Tibial nerve (tissue), 4 donors: ENCODE measurements at places on chromosomes 11 and 22.

GRCh38 chr11:27473017-27473406 lies 422 bp upstream of the LGR4 start:
- peak overlapping the region; percentile 74 for H3K4me3 ChIP-seq
- no peaks in the 10 kb centered on the region for H3K27me3 ChIP-seq
- H3K4me1 ChIP-seq: no peaks in the 10 kb centered on the region
- H3K36me3 ChIP-seq: no peaks in the 10 kb centered on the region
- DNase-seq: no peak

- no peaks in the 10 kb centered on the region for H3K27me3 ChIP-seq
- H3K36me3 ChIP-seq: no peaks in the 10 kb centered on the region
- peaks cover 21% of the 10 kb centered on the region for H3K4me1 ChIP-seq
These were observed 2.0 kb upstream of the PRDM11 start for GRCh38 chr11:45144126-45145082.

GRCh38 chr11:2715716-2716350 lies 16.0 kb upstream of the KCNQ1OT1 start:
- H3K36me3 ChIP-seq: no peaks in the 10 kb centered on the region
- no peak for DNase-seq
- H3K27ac ChIP-seq: peak overlapping the region; percentile 51

DNA sequence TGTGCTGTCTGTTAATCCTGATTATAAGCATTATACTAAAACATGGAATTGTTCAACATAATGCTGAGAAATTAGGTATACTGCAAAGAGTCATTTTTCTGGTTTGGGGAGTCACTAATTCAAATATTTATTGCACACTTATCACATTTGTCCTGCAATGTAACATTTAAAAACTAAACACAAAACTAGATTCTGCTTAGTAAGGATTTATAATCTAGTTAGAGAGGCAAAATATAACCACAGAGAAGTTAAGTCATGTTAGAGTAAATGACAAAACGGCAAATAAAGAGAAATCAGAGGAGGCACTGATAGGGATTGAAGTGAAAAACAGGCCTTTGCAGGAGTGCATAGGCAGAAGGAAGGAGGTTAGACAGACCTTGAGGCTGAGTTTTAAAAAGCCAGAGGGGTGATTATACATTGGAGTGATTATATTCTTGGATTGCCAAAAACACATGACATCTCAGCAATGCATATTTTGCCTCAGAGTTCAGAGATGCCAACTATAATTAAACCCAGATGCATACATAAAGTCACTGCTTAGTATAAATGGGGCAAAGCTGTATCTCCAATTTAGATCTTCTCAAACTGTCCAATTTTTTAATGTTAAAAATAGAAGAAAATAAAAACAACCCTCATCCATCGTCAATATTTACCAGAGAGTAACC lies 49.7 kb downstream of the CCDC34 start:
- no peaks in the 10 kb centered on the region for H3K4me1 ChIP-seq
- no peaks in the 10 kb centered on the region for H3K36me3 ChIP-seq
- no peak overlapping the region for H3K4me3 ChIP-seq
- no peaks in the 10 kb centered on the region for H3K27me3 ChIP-seq
- no peak for DNase-seq

GRCh38 chr11:7514099-7514591 lies 346 bp downstream of the PPFIBP2 start:
- H3K4me3 ChIP-seq: peak overlapping the region; percentile 77
- peak overlapping the region; percentile 96 for H3K27ac ChIP-seq
- peaks cover 27% of the 10 kb centered on the region for H3K4me1 ChIP-seq
- no peaks in the 10 kb centered on the region for H3K36me3 ChIP-seq

DNA sequence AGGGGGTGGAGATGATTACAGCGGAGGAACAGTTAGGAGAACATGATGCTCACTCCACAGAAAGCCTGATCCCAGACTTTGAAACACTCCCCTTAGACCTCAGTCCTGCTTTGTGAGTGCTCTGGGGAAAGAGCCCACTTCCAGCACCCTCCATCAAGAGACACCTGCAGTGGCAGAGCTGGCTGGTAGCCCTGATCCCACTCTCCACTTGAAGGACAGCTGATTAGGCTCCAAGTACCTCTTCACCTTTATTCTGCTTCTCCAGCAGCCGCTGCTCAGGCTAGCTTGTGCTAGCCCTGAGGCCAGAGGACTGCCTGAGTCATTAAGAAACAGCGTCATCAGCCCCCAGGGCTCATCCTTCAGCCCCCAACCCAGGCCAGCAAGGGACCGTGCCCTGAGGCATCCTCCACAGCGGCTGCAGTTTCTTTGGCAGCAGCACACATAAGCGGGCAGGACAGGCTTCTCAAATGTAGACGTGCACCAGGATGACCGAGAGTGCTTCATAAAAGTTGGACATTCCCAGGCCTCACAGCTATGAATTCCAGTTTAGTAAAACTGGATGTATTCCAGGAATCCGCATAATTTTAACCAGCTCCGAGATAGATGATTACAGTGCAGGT lies 146.0 kb upstream of the TBCEL start:
- H3K27ac ChIP-seq: no peak overlapping the region
- H3K4me1 ChIP-seq: no peaks in the 10 kb centered on the region
- H3K27me3 ChIP-seq: no peaks in the 10 kb centered on the region

DNA sequence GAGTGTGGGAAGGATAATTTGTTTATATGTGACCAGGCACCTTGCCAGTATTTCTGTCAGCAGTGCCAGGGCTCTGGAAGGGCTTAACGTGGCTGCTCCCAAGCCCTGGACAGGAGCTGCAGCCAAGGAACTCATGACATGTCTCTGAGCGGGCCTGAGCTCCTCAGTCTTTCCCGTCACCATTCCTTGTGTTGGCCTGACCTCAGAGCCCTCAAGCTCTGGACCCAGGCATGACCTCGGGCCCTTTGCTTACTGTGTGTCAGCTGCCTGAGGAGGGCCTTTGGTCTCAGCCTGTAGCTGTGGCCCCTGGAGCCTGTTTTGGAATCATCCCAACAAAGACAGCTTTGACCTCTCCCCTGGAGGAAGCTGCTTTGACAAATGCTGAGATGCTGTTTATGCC lies 264.1 kb upstream of the PLET1 start:
- no peak overlapping the region for H3K4me3 ChIP-seq
- peaks cover 17% of the 10 kb centered on the region for H3K4me1 ChIP-seq
- H3K27ac ChIP-seq: no peak overlapping the region
- H3K36me3 ChIP-seq: no peaks in the 10 kb centered on the region
- no peaks in the 10 kb centered on the region for H3K27me3 ChIP-seq

DNA sequence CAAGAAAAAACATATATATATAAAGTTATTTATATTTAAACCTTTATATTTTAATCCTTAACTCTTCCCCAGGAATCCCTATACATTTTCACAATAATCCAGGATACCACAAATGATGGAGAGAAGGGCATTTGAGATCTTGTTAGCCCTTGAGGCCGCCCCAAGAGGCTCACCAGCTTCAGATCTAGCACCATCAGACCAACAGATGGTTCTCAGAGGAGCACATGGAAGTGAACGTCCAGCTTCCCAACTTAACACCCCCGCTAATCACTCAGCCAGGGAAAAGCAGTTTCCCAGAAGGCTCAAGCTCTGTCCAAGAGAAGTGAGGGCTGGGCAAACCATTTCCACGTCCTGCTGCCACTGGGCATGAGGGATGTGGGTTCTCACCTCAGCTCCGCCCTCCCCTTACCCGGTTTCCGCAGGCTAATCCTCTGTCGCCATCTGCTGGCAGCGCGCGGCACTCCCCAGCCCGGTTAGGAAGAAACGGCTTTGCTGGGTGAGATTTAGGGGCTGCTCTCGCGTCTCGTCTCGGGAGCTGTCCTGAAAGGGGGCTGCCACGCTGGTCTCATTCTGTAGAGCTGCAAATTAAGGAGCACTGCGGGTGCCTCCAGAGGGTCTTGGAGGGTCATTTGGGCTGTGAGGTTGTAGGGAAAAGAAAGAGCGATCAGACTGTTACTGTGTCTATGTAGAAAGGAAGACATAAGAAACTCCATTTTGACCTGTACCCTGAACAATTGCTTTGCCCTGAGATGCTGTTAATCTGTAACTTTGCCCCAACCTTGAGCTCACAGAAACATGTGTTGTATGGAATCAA lies 6.8 kb upstream of the FAM111A start:
- H3K36me3 ChIP-seq: peaks cover 10% of the 10 kb centered on the region
- H3K4me1 ChIP-seq: no peaks in the 10 kb centered on the region
- no peak overlapping the region for H3K27ac ChIP-seq
- no peaks in the 10 kb centered on the region for H3K27me3 ChIP-seq
- DNase-seq: peak; percentile 62

GRCh38 chr22:49719046-49719445 lies 108.6 kb downstream of the BRD1 start:
- no peak overlapping the region for H3K27ac ChIP-seq
- peak; percentile 9 for DNase-seq
- no peak overlapping the region for H3K4me3 ChIP-seq
- no peaks in the 10 kb centered on the region for H3K4me1 ChIP-seq

- DNase-seq: no peak
- no peak overlapping the region for H3K4me3 ChIP-seq
- H3K27me3 ChIP-seq: no peaks in the 10 kb centered on the region
These were observed 17.4 kb upstream of the YWHAH start for GRCh38 chr22:31926969-31927368.

GRCh38 chr11:123419731-123420452 lies 10.2 kb upstream of the GRAMD1B start:
- no peaks in the 10 kb centered on the region for H3K36me3 ChIP-seq
- no peak for DNase-seq
- no peaks in the 10 kb centered on the region for H3K4me1 ChIP-seq
- H3K27ac ChIP-seq: no peak overlapping the region

GRCh38 chr11:60717956-60718355 lies 6.6 kb upstream of the MS4A18 start:
- no peaks in the 10 kb centered on the region for H3K36me3 ChIP-seq
- no peak overlapping the region for H3K4me3 ChIP-seq
- DNase-seq: no peak
- H3K27ac ChIP-seq: no peak overlapping the region

GRCh38 chr11:77770629-77771028 lies 49.9 kb downstream of the RSF1 start:
- H3K27ac ChIP-seq: no peak overlapping the region
- no peak for DNase-seq
- no peaks in the 10 kb centered on the region for H3K36me3 ChIP-seq
- H3K27me3 ChIP-seq: no peaks in the 10 kb centered on the region
- peaks cover 7% of the 10 kb centered on the region for H3K4me1 ChIP-seq
- no peak overlapping the region for H3K4me3 ChIP-seq

GRCh38 chr11:65182258-65183170 lies 786 bp downstream of the CAPN1 start:
- peak; percentile 16 for DNase-seq
- peaks cover 40% of the 10 kb centered on the region for H3K4me1 ChIP-seq
- H3K36me3 ChIP-seq: no peaks in the 10 kb centered on the region
- H3K4me3 ChIP-seq: peak overlapping the region; percentile 67

GRCh38 chr11:95641495-95641894 lies 148.1 kb downstream of the FAM76B start:
- H3K27ac ChIP-seq: no peak overlapping the region
- peak; percentile 37 for DNase-seq
- peaks cover 5% of the 10 kb centered on the region for H3K4me1 ChIP-seq
- no peaks in the 10 kb centered on the region for H3K36me3 ChIP-seq
- H3K27me3 ChIP-seq: no peaks in the 10 kb centered on the region

DNA sequence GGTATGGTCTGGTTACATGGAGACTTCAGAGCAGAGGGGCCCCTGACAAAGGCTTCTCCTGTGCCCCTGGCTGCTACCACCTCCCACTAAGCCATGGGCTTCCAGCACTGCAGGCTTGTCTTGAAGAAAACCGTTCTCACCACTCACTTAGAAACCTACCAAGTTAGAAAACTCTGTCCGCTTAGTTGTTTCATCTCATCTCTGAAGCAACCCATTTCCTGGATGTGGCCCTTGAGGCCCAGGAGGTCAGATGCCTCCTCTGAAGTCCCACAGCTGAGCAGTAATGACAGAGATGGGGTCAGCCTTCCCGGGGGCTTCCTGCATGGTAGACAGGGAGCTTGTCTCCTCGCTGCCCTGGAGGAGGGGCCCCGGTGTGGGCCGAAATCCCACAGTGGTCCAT lies 12.9 kb downstream of the CSF2RB start:
- no peak for DNase-seq
- no peak overlapping the region for H3K4me3 ChIP-seq
- H3K27me3 ChIP-seq: no peaks in the 10 kb centered on the region
- H3K27ac ChIP-seq: no peak overlapping the region
- H3K36me3 ChIP-seq: no peaks in the 10 kb centered on the region

DNA sequence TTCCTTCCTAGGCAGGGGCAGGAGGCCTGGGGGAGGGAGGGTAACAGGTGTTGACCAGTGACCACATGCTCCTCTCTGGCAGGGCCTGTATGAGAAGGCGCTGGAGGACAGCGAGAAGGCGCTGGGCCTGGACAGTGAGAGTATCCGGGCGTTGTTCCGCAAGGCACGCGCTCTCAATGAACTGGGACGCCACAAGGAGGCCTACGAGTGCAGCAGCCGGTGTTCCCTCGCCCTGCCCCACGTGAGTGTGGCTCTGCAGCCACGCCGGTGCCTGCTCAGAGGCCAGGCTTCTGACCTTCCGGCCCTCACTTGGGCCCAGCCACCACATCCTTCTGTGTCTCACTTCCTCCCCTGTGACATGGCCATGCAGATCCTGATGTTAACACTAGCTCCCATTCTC lies 25.8 kb downstream of the ZC3H7B start:
- no peaks in the 10 kb centered on the region for H3K36me3 ChIP-seq
- no peaks in the 10 kb centered on the region for H3K4me1 ChIP-seq
- no peak overlapping the region for H3K4me3 ChIP-seq
- DNase-seq: no peak

- DNase-seq: no peak
- H3K4me3 ChIP-seq: no peak overlapping the region
- no peak overlapping the region for H3K27ac ChIP-seq
- no peaks in the 10 kb centered on the region for H3K4me1 ChIP-seq
- H3K27me3 ChIP-seq: no peaks in the 10 kb centered on the region
- H3K36me3 ChIP-seq: no peaks in the 10 kb centered on the region
These were observed 8.4 kb upstream of the CDKN1C start for GRCh38 chr11:2893935-2894334.

DNA sequence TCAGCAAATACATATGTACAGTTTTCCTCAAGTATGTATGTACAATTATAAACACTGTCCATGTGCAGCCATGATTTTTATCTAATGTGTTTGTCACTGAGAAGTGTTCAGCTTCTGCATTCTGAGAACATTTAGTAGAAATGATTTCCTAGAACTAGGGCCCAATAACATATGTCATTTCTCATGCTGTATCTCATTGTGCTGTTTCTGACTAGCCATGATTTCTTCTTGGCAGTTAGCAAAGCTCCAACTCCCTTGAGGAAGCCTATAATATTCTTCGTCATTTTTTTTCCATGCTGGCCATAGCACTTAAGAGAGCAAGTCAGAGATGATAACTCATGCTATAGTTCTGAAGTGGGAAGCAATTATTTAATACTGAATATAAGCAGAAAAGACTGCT lies 187.8 kb downstream of the DDX10 start:
- H3K36me3 ChIP-seq: no peaks in the 10 kb centered on the region
- H3K27me3 ChIP-seq: no peaks in the 10 kb centered on the region

- H3K4me1 ChIP-seq: no peaks in the 10 kb centered on the region
- no peaks in the 10 kb centered on the region for H3K27me3 ChIP-seq
- no peak overlapping the region for H3K4me3 ChIP-seq
These were observed 82.4 kb downstream of the AASDHPPT start for GRCh38 chr11:106159836-106160235.
